Stimulated activated CD8-positive, alpha-beta memory T cell treated with anti-CD3 and anti-CD28 coated beads, Interleukin-15, amount 100 ng/mL, for 24 hours (primary cell): ENCODE measurements at places on chromosomes 6 and 20.

DNA sequence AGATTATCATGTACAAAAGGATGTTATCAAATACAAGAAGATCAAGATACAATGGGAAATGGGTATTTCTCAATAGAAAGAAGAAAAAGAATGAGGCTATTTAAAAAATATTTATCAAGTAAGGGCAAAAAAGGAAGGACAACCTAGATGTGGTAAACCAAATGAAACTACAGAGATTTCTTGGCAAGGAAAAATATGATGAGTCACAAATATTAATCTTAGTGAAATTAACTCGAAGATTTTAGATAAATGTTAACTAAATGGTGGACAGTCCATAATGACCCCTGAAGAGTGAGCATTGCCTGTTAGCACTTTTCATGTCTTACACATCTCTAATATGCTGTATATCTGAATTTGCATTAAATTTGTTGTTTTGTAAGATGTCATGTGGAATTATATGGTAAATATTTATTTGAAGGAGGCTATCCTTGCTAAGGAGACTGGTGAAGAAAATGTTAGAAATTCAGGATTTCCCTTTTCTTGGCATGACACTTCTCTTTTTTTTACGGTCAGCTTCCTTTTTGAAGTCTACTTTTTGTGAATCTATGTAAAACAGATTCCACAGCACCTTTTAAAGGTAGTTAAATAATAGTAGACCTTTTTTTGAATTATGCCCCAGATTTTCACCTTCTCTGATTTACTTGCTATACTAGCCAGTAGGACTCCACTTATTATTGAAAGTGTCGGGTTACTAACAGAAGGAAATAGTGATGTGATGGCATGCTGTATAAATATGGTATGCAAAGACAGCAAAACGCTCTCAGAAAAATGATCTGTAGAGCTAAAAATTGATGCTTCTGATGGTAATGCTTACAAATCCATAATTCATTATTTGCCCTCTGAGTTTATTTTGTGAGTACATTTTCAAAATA is 120.5 kb downstream of the HIVEP1 start:
- DNase-seq, result no peak

DNA sequence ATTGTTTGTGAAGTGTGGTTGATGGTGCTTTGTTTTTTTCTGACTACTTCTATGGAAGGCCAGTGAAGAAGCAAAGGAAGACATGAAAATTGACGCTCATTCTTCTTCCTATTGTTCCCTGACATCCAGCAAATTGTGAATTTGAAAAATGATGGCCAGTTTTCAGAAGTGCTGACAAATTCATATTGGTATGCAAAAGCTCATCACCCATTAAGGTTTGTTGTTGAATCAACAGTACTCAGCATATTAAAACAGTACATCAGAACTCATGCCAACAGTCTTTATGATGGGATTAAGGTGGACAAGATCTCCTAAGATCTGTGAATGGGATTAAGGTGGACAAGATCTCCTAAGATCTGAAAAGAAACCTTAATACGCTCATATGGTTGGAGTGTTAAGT is 1.0 kb upstream of the MTG2 start:
- DNase-seq, result no peak

DNA sequence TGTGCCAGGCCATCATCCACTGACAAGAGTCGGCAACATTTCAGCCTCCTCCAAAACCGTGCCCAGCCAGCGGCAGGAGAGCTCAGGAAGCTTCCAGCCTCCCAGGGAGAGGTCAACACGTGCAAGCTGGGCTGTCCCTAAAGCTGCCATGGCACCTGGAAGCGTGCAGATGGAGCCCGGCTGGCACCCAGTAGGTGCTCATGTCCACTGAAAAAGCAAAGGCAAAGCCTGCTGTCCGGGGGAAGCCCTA is 14.4 kb upstream of the TLDC2 start:
- DNase-seq, result no peak

DNA sequence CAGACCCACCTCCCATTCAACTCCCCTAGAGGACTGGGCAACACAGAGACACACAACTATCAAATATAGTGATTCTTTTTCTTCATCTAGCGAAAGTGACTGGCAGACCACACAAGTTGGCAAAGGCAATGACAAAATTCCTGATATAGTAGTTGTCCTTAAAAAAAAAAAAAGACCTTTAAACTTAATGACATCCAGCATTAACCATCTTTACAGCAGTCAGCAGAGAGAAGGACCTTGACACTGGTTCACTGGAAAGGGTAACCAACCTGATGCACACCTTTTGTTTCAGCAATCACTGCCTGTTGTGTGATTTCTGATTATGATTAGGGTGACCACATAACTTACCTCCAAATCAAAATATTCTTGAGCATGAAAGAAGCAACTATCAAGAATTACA is 1.7 kb upstream of the CNKSR3 start:
- DNase-seq, result no peak

DNA sequence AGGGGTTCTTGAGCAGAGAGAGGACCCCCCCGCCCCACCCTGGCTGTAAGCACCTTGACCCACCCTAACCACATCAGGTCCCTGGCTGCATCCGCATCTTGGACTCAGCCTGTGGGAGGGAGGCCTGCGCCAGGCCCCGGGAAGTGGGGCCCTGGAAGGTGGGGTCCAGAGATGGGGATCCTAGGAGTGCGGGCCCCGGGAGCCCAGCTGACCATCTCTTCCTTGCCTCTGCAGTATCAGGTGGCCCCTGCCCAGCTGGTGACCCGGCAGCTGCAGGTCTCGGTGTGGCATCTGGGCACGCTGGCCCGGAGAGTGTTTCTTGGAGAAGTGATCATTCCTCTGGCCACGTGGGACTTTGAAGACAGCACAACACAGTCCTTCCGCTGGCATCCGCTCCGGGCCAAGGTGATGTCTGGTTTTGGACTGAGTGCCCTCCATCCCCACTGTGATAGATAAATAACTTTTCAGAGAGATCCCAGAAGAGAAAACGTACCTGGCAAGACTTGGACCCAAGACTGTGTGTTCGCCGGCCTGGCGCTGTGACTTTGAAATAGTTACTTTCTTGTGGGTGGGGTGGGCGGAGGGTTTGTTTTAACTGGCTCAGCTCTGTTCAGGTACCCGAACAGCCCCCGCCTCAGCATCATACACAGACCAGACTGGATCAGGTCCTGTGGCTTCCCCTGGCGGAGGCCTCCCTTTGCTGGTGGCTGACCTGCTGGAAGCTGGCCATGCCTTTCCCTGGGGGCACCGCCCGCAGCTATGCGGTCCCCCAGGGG is 62.0 kb downstream of the EZR start:
- DNase-seq, result no peak

DNA sequence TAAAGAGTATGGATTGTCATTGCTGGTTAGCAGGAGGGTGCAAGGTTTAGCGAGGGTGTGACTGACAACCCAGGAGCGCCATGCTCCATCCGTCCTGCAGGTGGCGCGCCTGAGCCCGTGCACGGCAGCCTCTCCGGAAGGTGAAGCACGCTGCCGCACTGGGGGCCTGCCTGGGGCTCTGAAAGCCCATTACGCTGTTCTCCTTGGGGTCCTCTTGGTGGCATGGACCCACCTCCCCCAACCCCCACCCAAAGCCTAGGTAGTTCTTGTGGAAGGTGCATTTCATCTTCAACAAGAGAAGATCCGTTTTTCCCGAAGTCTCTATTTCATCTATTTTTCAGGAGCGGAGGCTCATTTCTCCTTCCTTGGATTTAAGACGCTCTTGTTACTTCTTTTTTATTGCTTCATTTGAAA is 197.4 kb upstream of the KCNG1 start:
- DNase-seq, result peak; percentile 53

GRCh38 chr6:149941583-149942460 is at the start of gene ULBP2:
ULBP2 (plus strand) TSS chr6:149942014; CDS start chr6:149942073, 59 bp downstream.
- peak; percentile 70 for DNase-seq

DNA sequence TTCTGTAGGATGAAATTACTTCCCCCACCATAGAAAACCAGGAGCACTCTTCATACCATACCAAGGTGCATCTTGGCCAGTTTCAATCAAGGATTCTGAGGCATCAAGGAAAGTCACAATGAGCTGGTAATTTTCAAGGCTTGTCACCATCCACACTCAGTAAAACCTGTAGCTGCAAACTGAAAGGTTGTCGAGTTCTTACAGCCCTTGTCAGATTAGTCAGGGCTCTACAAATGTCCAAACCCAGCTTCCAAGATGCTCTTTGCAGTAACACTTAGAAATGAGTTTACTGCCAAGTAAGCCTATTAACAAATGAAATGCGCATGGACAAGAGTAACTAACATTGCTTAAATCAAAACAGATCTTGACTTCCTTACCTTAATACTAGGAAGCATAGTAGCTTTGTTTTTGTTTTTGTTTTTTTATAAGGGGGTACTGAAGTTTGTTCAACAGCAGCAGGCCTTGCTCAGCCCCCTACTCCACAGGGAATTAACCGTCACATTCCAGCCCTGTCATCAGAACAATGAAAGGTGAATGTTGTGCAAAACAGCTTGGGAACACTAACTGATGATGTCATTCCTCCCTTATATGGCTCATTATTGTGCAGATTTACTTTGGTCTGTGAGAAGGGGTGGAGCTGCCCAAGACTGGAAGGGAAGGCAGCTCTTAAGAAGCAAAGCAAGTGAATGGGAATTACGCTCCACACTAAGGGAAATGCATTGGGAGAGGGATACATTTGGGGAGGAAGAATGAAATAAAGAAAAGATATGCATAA is 49.9 kb upstream of the TMEM30A start:
- DNase-seq, result no peak

GRCh38 chr6:149306967-149307366 is 10.5 kb upstream of the TAB2 start:
- no peak for DNase-seq

DNA sequence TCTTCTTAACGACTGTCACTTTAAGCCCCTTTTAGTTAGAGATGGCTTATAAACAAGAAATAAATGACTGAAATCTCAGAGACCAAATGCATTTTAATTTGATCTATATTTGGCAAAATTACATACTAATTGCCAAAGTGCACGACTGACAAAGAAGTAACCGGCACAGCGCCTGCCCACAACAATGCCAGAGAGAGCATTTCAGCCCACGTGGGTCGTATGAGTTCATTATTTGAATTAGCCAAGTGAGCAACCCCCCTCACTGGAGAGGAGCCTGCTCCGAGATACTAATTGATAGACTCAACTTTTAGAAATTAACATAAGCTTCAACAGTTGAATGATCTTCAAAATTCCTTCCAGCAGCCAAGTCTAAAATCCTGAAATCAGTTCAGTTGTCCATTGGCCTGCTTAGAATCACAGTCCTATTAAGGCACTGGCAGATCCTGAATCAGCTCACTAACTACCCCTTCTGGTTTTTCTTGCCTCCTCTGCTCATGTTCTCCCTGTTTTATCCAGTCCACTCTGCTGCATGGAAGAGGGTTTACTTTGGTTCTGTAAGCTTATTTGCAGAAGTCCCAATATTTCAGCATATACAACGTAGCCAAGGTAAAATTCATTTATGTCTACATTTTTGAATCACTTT is 519.1 kb upstream of the AGPAT4 start:
- no peak for DNase-seq

DNA sequence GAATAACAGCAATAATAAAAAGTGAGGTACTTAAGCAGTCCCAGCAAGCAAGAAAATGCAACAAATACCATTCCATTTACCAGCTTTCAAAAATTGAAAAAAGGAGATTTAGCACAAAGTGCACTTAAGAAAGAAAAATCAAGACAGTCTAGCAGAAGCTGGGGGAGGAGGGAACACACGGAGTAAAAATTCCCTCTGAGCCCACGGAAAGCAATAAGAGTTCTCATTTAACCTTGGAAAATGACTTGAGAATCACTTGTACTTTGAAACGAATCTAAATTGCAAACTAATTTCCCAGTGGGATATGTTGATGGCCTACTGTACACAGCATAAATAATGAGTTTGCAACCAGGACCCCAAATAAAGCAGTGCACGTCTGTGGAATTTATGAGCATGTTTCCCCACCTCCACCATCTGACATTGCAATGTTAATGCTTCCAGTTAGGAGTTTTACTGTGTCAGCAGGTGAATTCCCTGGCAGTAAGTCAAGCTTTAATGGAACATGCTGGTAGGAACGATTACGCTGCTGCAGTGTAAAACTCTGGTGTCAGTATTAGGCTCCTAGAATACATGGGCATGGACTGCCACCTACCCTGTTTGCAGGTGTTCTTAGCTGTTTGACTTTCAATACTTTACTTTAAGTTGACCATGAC is 386.8 kb downstream of the HDGFL1 start:
- DNase-seq, result no peak

- DNase-seq, result no peak
These were observed 138.7 kb downstream of the ZMYND8 start for GRCh38 chr20:47217482-47218446.

DNA sequence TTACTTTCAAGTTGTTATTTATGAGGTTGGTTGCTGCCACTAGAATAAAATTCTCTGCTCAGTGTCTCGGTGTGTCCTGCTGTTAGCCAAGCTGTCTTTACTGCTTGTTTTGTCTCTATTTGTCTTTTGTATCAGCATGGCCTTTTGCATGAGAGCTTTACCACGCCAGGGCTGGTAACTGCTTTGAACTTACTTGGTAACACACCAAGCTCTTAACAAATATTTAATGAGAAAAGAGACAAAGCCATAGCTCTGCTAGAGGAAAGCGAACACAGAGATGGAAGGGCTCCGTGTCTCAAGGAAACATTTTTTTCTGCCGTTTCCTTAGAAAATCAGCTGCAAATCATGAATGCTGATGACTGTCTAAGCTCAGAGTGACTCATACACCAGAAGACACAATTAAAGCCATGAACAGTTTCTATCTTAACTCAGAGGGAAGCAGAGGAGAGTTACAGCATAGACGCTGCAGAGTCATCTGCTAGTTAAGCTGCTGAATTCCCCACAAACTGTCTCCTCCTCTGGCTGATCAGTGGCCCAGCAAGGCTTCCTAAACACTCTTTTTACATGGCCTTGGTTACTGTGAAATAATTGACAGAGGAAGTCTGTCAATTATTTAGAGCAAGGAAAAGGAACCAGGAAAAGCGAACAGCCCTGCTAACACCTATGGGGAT is 44.8 kb downstream of the AGPAT4 start:
- no peak for DNase-seq

GRCh38 chr6:159037756-159038290 is 7.0 kb downstream of the TAGAP start:
- DNase-seq, result no peak

GRCh38 chr6:148945301-148946021 is 198.6 kb downstream of the UST start:
- DNase-seq, result no peak

GRCh38 chr6:139888681-139889122 is 514.3 kb upstream of the CITED2 start:
- no peak for DNase-seq

GRCh38 chr20:50292591-50293283 is 102.1 kb downstream of the CEBPB start:
- DNase-seq, result no peak

- no peak for DNase-seq
These were observed 29.1 kb downstream of the LRRN4 start for GRCh38 chr20:6024768-6025167.

- no peak for DNase-seq
These were observed 216.0 kb downstream of the GJA1 start for GRCh38 chr6:121651420-121651819.
